ENCODE measurements at places on chromosomes 4 and X.
A peak's percentile ranks its signal among the peaks of the same experiment; 100 is the strongest.

DNA sequence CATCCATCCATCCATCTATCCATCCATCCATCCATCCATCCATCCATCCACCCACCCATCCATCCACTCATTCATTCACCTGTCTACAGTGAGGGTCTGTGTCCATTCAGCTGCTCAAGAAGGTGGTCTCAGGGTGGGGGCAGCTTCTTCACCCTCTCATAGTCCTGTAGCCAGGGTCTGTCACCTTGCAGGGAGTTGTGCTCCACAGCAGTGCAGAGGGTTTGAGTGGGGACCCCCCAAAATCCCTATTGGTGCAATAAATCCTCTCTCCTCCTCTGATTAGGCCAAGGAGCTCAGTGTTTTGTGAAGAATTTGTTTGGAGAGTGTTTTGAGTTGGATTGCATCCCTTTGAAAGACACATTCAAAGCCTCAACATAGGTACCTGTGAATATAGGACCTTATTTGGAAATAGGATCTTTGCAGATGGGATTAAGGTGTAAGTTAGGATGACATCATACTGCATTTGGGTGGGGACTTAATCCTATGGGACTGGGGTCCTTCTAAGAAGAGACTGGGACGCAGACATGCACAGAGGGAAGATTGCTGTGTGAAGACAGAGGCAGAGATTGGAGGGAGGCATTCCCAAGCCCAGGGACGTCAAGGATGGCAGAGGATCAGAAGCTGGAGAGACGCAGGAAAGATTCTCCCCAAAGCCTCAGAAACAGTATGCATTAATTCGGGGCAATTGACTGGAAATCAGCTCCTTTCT, 12.0 kb downstream of the P2RY8 start:
- no peaks in the 10 kb centered on the region for H3K4me1 ChIP-seq
- H3K36me3 ChIP-seq, result no peaks in the 10 kb centered on the region
- no peak for DNase-seq
- H3K4me3 ChIP-seq, result no peak overlapping the region
- H3K27me3 ChIP-seq, result no peaks in the 10 kb centered on the region
- H3K27ac ChIP-seq, result no peak overlapping the region

DNA sequence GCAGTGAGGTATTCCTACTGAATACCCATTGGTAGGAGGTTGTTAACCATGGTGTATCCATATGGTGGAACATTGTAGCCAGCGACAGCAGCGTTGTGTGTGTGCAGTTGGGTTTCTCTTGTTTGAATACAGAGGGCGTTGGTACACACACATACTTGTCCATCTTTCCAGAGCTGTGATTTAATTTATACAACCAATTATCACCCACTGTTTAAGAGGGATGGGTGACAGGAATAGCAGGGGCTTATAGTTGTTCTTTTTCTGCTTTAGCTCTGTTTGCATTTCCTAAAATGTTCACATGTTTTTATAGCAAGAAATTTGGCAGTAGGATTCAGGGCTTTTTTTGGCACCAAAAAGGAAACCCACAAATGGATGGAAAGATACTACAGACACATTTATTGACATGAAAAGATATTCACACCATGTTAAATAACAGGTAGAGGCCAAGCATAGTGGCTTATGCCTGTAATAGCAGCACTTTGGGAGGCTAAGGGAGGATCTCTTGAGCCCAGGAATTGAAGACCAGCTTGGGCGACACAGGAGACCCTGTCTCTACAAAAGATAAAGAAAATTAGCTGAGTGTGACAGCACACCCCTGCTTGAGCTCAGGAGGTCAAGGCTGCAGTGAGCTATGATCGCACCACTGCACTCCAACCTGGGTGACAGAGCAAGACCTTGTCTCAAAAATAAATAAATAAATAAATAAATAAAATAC, 60.6 kb downstream of the TNIP2 start:
- H3K36me3 ChIP-seq, result no peaks in the 10 kb centered on the region
- no peaks in the 10 kb centered on the region for H3K4me1 ChIP-seq
- no peak overlapping the region for H3K27ac ChIP-seq
- DNase-seq, result no peak
- no peak overlapping the region for H3K4me3 ChIP-seq
- H3K27me3 ChIP-seq, result no peaks in the 10 kb centered on the region

DNA sequence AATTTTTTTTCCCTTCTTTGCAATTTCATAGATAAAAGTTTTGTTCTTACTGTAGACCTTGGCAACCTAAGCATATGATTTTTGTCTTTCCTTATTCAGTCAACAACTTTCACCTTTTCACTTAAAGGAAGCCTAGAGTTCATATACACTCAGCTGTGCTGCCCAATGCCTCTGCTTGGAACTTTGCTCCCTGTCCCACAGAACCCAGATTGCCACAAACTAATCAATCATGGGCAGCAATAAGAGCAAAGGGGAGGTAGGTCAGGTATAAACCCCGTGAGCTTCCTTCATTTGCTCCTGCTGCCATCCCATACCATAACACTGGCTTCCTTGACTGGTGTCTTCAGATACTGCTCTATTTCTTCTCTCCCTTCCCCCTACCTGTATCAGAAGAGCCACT, 51.0 kb upstream of the BEND2 start:
- no peak overlapping the region for H3K27ac ChIP-seq
- no peak overlapping the region for H3K4me3 ChIP-seq
- no peaks in the 10 kb centered on the region for H3K4me1 ChIP-seq
- H3K27me3 ChIP-seq, result no peaks in the 10 kb centered on the region

- DNase-seq, result no peak
- no peak overlapping the region for H3K27ac ChIP-seq
- H3K4me1 ChIP-seq, result no peaks in the 10 kb centered on the region
- no peaks in the 10 kb centered on the region for H3K36me3 ChIP-seq
- H3K27me3 ChIP-seq, result no peaks in the 10 kb centered on the region
Observed at GRCh38 chr4:77913348-77913747, 50.7 kb downstream of the MRPL1 start.

DNA sequence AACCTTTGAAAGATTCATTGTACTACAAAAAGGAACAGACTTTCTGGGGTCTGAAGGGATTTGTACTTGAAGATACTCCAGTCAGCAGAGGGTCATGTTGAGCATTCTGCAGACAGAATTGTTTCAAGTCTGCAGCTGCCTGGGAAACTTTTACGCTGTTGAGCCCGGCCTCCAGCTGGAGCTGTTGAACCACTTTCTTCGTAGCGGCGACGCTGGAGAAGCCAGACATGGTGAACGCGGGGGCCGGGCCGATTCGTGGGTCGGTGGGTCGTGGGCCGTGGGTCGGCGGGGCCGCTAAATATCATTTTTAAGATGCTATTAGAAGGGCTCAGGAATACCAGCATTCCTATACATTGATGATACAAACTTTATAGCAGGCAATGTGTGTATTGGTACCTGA, 12.0 kb upstream of the RTL9 start:
- H3K4me3 ChIP-seq, result no peak overlapping the region
- DNase-seq, result peak; percentile 13
- H3K36me3 ChIP-seq, result no peaks in the 10 kb centered on the region
- H3K27ac ChIP-seq, result no peak overlapping the region
- no peaks in the 10 kb centered on the region for H3K4me1 ChIP-seq

DNA sequence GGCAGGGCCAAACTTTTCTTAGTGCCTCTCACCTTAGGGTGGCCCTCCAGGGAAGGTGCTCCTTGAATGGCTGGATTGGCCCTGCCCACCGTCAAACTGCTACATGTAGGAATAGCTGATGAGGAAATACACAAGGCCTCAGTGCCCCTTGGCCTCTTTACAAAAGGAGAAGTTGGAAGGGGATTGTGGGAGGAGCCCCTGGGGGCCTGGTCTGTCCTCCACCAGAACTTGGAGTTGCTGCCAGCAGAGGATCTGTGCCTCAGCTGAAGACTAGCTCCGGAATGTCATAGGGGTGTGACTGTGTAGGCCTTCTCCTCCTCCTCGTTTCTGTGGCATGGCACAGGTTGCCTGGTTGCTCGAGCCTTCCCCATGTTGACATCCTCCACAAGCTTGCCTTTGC, 142.7 kb downstream of the AMMECR1 start:
- no peaks in the 10 kb centered on the region for H3K36me3 ChIP-seq
- peaks cover 12% of the 10 kb centered on the region for H3K4me1 ChIP-seq
- DNase-seq, result no peak

DNA sequence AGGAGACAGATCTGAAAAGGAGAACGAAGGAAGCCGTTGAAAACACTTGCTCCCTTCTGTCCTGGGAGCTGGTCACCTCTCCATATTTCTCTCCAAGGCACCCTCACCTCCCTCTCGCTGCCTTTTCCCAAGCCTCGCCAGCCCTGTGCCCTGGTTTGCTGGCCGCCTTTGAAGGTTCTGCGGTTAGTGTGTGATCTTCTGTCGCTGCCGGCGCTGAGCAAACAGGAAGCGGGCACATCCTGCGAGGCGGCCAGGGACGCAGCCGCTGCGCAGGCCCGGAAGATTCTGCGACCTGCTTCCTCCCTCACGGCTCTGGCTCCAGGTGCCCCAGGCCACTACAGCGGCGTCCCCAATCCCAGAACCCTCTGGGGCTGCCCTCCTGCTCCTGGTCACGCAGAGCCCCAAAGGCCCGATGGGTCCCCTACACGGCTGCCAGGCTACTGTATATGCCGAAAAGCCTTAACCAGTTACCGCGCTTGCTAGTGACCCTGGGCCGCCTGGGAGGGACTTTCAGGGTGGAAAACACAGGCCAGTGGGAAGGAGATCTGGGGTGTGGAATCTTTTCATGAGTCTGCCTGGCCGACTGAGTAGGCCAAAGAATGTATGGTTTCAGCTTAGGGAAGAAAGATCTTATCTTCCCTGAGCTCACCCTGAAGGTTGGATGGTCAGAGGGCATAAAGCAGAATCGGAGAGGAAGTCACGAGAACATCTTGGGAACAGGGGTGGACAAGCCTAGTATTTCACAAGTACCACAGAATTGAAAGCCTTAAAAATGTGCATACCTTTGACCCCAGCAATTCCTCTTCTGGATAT, 2.3 kb upstream of the SASH3 start:
- H3K36me3 ChIP-seq, result no peaks in the 10 kb centered on the region
- no peak for DNase-seq
- no peak overlapping the region for H3K4me3 ChIP-seq
- H3K27ac ChIP-seq, result no peak overlapping the region
- H3K27me3 ChIP-seq, result no peaks in the 10 kb centered on the region
